ENCODE measurements at places on chromosomes 12 and 14.

DNA sequence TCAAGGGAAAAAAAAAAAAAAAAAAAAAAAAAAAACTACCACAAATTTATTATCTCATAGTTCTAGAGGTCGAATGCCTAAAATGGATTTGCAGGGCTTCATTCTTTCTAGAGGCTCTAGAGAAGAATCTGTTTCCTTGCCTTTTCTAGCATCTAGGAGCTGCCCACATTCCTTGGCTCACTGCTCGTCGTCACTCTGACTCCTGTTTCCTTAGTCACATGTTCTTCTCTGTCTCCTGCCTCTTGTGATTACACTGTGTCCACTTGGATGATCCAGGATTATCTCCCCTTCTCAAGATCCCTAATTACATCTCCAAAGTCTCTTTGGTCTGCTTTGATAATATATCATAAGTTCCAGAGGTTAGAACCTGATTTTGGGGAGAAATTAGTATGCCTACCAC lies 88.7 kb downstream of the HECTD1 start:
- no peak for DNase-seq

DNA sequence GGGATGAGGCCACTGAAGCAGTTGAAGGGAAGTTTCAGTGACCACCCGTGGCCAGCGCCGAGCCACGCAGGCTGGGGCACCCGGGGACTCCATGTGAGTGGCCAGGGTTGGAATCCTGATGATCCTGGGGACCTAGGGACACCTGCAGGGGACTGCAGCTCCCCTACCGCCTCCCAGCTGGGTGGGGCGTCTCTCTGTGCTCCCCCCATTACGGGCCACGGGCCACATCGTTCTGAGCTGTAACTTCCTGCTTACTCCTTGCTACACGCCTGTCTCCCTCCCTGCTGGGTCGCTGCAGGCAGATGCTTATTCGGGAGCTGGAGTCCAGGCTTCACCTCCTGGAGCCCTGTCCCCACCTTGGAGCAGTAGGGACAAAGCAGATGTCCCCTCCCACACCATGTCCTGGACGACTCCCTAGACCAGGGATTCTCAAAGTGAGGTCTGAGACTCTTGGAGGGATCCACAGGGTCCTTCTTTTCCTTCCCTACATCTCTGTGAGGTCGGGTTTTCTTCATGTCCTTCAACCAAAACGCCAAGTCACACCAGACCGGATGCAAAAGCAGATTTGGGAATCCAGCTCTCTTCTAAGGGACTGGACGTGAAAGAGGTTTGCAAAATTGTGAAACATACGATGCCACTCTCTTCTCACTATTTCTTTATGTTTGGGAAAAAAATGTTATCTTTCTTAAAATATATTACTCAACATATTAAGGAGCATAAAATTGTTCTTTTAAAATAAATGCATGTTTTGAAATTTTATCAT lies 85.9 kb upstream of the NCOR2 start:
- no peak for DNase-seq

DNA sequence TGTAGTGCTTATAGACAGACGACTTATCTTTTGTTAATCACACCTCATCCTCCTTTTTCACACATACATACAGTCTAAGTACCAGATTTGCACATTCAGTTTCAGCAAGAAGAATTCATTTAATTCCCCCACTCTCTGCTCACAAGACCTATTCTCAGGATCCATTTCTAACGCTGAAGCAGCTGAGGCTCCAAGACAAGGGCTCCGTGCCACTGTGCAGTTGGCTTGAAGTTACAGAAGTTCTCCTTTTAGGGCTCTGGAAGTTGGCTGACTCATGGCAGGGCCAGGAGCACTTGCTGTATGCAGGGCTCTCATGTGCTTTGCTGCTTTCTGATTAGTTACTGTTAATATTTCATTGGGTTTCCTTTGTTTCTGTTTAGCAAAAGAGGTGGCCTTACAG lies 1566.9 kb upstream of the TMEM132C start:
- DNase-seq = no peak

GRCh38 chr14:99213527-99213971 lies 58.4 kb downstream of the BCL11B start:
- no peak for DNase-seq

GRCh38 chr12:79420146-79420618 lies 270.6 kb downstream of the PAWR start:
- no peak for DNase-seq

DNA sequence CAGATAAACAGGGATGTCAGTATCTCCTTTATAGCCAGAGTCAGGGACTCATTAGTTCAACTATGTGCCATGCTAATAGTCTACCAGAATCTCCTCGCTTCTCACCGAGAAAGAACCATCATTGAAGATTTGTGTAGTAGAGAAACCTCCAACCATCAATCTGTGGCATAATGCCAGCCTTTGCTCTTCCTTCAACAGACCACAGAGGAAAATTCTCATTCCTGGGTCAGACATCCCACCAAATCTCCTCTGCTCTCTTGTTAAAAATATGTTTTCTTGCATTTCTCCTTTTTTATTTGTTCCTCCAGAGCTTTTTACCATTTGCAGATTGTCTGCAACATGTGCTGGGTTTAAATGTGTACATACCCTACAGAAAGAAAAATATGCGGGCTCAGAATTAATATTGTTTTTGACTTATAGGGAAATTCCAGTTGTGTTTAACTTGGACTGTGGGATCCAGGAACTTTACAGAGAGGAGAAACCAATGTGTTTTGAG lies 64.9 kb downstream of the LLPH start:
- no peak for DNase-seq

DNA sequence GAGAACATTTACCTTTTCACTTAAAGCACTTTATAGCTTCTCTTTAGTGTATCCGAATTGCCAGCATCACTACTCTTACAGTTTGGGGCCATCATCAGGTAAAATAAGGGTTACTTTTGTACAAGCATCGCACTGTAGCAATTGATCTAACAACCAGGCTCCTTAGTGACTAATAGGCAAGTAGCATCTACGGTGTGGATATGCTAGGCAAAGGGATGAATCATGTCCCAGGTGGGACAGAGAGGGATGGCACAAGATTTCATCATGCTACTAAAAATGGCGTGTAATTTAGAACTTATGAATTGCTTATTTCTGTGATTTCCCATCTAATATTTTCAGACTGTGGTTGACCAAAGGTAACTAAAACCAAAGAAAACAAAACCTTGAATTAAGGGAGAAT lies 582.3 kb downstream of the KCNH5 start:
- DNase-seq = no peak

GRCh38 chr14:35287431-35288013 lies 4.7 kb upstream of the PSMA6 start:
- no peak for DNase-seq

- DNase-seq = no peak
Observed at GRCh38 chr12:106897082-106897481, 58.6 kb upstream of the TMEM263 start.

DNA sequence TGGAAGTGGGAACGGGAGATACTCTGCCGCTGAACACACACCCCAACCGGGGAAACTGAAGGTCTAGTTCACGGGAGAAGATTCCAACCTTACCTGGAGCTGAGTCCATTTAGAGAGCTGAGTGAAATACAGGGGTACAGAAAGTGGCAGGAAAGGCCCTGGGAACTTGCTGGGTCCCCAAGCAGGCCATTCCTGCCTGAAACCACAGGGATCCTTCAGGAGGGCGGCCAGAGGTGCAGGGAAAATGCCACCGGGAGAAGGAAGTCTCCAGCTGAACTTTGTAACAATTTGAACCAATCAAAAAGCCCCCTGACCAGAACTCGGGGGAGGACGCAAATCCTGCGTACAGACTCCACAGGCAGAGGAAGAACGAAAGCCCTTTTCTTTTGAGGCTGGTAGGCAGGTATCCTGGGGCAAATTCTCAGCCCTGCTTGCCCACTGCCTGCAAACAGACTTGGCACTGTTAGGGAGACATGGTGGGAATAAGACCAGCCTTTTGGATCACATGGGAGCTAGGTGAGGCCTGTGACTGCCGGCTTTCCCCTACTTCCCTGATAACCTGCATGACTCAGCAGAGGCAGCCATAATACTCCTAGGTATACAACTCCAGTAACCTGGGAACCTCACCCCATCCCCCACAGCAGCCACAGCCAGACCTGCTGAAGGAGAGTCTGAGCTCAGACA lies 170.9 kb downstream of the SEC23A start:
- no peak for DNase-seq

GRCh38 chr12:46983959-46984841 lies 95.2 kb upstream of the PCED1B start:
- peak; percentile 23 for DNase-seq

DNA sequence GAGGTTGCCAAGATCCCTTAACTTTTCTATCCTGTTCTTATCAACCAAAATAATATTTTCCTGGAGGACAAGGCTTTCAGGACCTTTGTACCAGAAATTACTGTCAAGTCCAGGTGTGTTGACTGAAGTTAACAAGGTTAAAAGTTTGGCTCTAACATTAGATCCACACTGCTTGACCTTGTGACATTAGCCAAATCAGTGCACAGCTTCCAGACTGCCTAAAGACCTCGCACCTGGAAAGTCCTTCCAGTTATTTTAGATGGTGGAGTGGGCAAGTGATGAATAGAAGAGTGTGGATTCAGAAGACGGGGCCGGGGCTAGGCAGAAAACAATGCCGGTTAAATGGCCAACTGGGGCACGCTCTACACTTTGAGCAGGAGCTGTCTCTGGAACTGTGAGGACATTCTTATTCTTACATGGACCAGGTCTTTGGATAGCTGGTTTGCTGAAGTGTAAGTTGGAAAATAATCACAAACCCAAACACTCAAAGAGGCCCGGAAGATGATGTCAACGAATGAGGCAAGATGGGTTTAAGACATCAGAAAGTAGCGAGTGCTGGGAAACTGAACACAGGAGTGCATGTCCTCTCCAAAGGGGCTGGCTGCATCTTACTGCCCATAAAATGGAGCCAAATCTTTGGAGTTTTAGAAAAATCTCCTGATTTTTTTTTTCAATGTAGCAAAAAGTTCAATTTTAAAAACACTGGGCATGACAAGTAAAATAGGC lies 56.3 kb downstream of the NIN start:
- no peak for DNase-seq

DNA sequence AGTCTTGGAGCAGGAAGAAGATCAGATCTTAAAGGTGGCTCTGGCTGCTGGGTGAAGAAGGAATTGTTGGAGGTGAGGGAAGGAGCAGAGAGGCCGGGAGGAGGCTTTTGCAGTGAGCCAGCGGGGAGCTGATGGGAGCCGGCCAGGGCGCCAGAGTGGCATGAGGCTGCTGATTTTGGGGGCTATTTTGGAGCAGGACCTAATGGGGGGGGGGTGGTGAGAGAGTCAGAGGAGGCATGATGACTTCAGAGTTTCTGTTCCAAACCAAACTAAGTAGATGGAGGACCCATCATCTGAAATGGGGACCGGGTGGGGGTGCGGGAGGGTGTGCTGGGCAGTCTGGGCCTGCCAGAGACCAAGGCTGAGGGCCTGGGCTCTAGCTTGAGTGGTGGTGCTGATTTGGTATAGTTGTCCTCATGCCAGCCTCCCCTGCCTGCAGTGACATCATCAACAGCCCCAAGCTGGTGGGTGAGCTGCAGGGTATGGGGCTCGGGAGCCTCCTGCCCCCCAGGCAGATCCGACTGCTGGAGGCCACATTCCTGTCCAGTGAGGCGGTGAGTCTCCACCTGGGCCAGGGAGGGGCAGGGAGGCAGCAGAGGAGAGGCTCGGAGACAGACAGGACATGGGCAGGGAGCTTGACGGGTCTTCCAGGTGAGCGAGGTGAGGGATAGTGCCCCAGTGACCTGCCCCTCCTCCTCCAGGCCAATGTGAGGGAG lies 6.2 kb downstream of the TNFAIP2 start:
- DNase-seq = no peak

GRCh38 chr12:51390891-51391282 lies 319 bp downstream of the GALNT6 start:
- DNase-seq = no peak

DNA sequence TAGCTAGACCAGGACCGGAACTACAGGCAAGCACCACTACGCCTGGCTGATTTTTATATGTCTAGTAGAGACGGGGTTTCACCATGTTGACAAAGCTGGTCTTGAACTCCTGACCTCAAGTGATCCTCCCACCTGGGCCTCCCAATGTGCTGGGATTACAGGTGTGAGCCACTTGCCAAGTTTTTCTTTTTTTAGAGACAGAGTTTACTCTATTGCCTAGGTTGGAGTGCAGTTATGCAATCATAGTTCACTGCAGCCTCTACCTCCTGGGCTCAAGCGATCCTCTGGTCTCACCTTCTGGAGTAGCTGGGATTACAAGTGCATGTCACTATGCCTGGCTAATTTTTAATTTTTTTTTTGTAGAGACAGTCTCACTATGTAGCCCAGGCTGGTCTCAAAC lies 201.5 kb upstream of the TBX3 start:
- DNase-seq = no peak
